ENCODE measurements at places on chromosomes 11 and 22.

- DNase-seq = no peak
Measured at GRCh38 chr11:31610544-31610943, 101.0 kb downstream of the ELP4 start.

DNA sequence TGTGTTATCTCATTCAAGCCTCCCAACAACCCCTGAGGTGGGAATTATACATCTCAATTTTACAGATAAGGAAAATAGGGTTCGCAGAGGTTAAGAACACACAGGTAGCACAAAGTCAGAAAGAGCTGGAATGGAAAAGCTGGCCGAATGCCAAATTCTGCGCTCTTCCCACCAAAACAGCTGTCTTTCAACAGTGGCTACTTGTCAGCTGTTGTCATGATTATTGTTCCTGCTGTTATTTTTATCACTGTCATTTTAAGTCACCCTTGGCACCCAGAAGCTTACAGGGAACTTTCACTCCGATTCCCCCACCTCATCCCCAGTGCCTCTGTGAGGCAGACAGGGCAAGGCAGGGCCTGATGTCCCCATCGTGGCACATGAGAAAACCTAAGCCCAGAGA is 74.5 kb upstream of the CSNK2A3 start:
- DNase-seq = no peak

- DNase-seq = no peak
Measured at GRCh38 chr11:68549789-68550484, 89.4 kb downstream of the PPP6R3 start.

- no peak for DNase-seq
Measured at GRCh38 chr11:102666331-102666957, 39.1 kb downstream of the MMP27 start.

- peak; percentile 68 for DNase-seq
Measured at GRCh38 chr22:17258015-17258787, 39.0 kb upstream of the ADA2 start.

- no peak for DNase-seq
Measured at GRCh38 chr11:115682888-115683287, 178.7 kb upstream of the CADM1 start.

- DNase-seq = no peak
Measured at GRCh38 chr11:22341588-22341931, 3.4 kb downstream of the SLC17A6 start.

- no peak for DNase-seq
Measured at GRCh38 chr22:19704355-19705015, 9.8 kb upstream of the SEPTIN5 start.

GRCh38 chr11:40716344-40717130 is 742.9 kb downstream of the LRRC4C start:
- DNase-seq = no peak

DNA sequence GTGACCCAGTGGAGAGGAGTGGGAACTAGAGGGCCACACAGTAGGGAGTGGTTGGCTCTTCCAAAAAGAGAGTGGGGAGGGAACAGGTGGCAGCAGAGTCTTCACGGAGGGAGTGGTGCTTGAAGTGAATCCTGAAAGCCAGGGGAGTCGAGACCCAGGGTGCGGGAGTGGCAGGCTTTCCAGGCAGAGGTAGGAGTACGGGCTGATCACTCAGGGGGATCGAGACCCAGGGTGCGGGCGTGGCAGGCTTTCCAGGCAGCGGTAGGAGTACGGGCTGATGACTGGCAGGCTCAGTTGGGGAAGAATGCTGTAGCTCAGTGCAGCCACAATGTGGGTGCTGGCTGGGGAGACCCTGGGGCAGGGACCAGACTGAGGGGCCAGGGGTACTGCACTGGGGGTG is 148.2 kb downstream of the TBC1D22A start:
- DNase-seq = no peak

- no peak for DNase-seq
Measured at GRCh38 chr22:27433585-27434190, 367.9 kb downstream of the MN1 start.

DNA sequence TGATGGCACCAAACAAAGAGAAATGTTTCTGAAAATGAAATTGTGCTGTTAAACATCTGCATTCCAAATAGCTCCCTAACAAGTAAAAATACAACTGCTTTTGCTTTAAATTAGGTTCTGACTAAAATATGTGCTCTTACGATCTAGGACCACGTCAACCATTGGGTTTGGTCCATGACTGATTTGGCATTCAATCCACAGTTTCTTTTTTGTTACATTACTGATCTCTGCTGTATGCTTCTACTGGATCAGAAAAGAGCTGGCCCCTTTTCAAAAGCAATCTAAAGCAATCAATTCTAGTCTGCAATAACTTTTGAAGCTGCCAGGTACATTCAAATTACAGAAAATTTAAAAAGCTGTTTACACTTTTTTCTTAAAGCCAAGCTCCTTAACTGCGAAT is 1047.1 kb upstream of the CCDC90B start:
- no peak for DNase-seq
